ENCODE measurements at places on chromosomes 2 and 18. TPM values are rescaled to one million over a fixed set of nuclear protein-coding genes. Genes with fewer than 3 reads are reported as not detected.

The GAREM1 gene
- total RNA-seq, result 0.14 TPM

The COLEC11 gene
- total RNA-seq, result 0.47 TPM

The COBLL1 gene
- 0.53 TPM for total RNA-seq

DNA sequence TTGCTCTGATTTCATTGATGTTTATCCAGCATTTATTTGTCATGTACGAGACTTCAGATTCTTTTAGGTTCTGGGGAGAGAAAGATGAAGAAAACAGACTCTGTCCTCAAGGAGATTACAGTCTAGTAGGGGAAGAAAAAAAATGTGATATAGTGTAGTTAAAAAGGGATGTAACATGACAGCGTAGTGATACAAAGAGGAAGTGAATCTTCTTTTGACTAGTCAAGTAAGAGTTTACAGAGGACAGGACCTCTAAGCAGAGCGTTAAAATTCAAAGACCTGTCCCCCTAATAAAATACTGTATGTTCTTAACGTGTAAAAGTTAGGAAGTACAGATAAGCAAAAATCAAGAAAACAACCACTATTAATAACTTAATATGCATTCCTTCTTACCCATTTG is 47.7 kb downstream of the NCOA1 start:
- no peak overlapping the region for H3K27ac ChIP-seq
- peaks cover 2% of the 10 kb centered on the region for H3K36me3 ChIP-seq
- H3K4me1 ChIP-seq, result no peaks in the 10 kb centered on the region
- no peak for DNase-seq

Data from CD4-positive, alpha-beta T cell (primary cell).